ENCODE measurements at places on chromosomes 2 and 18. TPM values are rescaled to one million over a fixed set of nuclear protein-coding genes. Genes with fewer than 3 reads are reported as not detected.

DNA sequence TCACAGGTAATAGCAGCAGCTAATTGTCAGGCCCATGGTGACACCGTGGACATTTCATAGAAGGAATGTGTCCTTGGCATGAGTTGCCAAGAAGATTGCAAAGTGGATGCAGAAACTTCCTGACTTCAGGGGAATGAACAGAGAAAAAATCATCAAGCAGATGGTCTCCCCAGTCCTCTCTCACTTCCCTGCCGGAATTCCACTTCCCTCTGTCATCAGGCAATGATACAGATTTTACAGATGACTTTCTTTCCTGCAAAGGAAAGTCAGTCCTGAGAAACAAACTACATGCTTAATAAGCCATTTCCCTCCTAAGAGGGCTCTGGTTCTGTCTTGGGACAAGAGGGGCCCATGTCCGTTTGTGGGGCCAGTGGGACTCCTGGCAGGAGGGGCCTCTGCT is 45.7 kb downstream of the KCNF1 start:
- no peak for DNase-seq

GRCh38 chr2:53786352-53786704 is 425 bp downstream of the ASB3 start:
- DNase-seq: no peak

DNA sequence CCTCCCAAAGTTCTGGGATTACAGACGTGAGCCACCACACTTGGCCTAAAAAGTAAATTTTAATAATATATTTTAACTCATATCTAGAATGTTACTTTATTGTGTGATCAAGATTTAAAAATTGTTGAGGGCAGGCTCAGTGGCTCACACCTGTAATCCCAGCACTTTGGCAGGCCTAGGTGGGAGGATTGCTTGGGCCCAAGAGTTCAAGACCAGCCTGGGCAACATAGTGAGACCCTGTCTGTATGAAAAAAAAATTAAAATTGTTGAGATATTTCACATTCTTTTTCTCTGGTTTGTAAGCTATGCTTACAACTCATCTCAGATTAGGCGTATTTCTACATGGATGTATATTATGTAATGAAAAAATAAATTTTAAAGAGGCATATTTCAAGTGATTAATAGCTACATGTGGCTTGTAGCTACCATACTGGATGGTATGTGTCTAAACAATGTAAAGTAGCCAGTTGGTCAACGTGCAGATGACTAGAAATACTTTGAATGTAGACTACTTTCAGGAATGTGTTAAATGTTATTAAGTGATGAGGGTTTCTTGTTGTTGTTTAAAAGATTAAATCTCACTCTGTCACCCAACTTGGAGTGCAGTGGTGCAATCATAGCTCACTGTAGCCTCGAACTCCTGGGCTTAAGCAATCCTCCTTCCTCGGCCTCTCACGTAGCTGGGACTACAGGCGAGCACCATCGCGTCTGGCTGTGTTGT is 5.9 kb downstream of the RAB10 start:
- no peak for DNase-seq

- peak; percentile 37 for DNase-seq
Observed at GRCh38 chr2:88199912-88200682, 30.0 kb downstream of the THNSL2 start.

- DNase-seq: no peak
Observed at GRCh38 chr2:189709501-189710221, 35.2 kb downstream of the ANKAR start.

DNA sequence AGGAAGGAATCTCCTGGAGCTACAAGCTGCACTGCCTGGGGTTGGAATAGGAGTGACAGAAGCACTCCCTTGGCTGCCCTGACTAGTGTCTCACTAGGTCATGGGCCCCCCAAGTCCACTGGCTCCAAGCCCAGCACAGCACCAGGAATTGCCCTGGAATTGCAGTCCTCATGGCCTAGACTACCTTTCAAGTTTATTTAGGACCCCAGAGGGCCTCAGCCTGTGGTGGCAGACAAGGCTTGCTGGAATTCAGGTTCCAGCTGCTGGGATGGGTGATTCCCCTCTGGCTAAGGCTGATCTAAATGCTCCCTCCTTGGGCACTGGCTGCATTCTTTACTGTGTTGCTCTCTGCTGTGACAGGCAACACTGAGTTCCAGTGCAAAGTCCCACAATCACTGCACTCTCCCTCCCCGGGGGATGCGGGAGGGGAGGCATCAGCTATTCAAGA is 14.0 kb downstream of the STRADB start:
- peak; percentile 7 for DNase-seq

GRCh38 chr2:217218269-217219163 is 358.7 kb upstream of the TNP1 start:
- DNase-seq: no peak

- DNase-seq: no peak
Observed at GRCh38 chr2:64678771-64679590, 25.3 kb upstream of the SERTAD2 start.

DNA sequence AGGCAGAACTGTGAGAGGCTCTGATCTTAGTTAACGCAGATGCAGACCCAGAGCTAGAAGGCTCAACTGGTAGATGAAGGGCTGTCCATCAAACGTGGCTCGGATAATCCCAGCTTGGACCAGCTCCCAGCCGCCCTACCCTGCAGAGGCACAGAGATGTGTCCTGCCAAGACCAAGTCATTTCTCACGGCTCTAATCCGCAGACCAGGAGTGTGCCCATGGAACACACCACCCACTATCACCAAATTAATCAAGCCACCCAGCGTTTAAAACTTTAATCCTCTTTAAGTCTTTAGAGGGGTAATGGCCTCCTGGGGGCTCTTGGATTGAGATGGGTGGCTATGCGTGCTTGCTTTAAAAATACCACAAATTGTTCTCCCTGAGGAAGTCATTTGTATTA is 17.5 kb downstream of the LYPD1 start:
- no peak for DNase-seq

DNA sequence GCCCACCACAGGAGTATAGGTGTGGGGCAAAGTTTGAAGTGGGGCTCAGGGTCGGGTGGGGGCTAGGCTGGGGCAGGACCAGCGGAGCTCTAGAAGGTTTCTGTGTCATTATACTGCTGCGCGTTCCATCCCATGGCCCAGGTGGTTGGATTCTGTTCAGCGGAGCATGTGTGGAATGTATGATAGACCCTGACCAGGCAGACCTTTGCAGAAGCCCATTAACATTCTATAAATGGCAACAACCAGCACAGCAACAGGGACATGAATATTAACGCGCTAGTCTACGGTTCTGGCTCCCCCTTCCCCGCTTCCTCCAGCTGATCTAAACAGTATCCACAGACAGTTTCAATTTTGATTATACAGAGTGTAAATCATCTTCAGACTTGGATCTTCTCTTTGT is 4.1 kb upstream of the PRKCE start:
- DNase-seq: no peak

- no peak for DNase-seq
Observed at GRCh38 chr2:18949871-18950270, 360.5 kb upstream of the NT5C1B start.

GRCh38 chr18:34624551-34624950 is 85.5 kb upstream of the DTNA start:
- DNase-seq: no peak

- DNase-seq: no peak
Observed at GRCh38 chr2:56287974-56288373, 104.2 kb downstream of the CCDC85A start.

DNA sequence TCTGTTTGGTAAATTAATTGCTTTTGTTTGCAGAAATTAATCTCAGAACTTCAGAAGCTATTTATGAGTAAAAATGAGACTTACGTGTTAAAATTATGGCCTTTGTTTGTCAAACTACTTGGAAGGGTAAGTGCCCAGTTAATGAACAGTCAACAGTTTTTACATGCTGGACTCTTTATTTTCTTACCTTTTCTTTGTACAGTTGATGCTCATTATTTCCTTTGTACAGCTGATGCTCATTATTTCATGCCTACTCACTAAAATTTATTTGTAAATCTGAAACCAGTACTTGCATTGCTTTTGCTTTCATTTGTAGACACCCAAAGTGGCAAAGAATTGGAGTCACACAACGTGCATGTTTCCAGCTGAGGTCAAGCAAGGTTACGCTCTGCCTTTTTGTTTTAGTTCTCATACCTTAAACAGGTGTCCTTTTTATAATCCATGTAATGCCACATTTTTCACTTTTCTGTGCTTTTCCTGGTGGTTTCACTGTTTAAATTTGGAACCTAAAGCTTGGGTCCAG is 13.3 kb downstream of the RIF1 start:
- DNase-seq: no peak

DNA sequence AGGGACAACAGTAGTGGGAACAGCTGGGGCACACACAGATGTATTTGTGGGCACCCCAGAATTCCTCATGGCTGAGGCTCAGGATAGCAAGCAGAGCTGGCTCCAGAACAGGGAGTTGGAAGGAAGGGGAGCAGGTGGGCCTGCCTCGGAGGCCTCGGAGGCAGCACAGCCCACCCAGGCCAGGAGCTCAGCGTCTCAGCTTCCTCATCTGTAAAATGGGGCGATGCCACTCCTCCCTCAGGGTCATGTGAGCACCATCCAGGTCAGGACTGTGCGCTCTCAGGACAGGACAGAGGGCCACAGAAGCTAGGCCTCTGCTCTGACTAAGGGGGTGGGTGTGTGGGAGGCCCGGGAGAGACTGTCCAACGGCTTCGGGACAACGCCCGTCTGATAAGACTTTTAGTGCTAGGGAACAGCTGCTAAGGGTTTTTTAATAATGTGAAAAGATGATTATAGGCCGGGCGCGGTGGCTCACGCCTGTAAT is 106.2 kb downstream of the HDAC4 start:
- no peak for DNase-seq

GRCh38 chr18:49071317-49071716 is 120.6 kb upstream of the SMAD7 start:
- DNase-seq: no peak

DNA sequence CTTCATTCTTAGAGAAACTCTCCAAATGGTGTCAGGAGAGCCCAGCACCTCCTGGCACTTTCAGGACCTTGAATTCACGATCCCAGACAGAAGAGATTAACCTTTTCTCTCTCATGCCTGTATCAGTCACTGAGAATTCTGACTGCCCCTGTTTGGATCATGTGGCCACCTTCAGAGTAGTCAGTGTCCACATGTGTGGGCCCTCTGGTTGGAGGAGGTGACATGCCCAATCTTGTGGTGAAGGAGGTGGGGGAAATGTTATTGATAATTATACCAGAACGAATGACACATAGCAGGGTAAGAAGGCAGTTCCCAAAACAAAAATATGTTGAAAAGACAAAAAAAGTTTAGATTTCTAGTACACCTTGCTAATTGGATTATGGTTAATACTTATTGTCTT is 31.7 kb downstream of the UBXN4 start:
- no peak for DNase-seq

GRCh38 chr2:69033461-69034095 is 20.6 kb downstream of the ANTXR1 start:
- DNase-seq: no peak

DNA sequence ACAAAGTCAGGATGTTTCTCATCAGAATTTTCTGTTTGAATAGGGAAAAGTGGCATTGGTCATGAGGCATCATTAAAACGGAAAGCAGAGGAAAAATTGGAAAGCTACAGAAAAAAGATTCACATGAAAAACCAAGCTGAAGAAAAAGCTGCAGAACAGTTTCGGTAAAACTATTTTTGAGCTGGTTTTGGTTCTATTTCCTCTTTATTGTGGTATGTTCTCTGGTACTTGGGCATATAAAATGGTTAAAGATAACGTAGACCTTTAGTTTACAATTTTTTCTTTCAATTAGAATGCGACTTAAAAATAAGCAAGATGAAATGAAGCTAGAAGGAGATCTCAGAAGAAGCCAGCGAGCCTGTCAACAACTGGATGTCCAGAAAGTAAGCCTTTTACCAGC is 7.6 kb downstream of the GPATCH11 start:
- no peak for DNase-seq

DNA sequence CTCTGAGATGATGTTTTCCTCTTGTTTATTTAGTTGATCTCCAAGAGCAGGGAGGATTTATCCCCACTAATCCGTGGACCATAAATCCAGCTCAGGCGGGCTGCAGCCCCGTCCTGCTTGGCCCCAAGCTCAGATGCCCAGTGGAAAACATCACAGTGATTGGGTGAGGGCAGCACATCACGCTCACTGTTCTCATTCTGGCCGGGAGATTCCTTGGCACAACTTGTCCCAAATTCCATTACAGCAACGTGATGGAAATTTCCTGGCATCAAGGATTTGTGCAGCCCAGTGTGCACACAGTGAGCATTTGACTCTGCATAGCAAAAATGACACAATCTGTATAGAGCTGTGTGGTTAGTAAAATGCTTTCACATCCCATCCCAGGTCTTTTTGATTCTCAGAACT is 96.8 kb downstream of the VAPA start:
- peak; percentile 97 for DNase-seq

DNA sequence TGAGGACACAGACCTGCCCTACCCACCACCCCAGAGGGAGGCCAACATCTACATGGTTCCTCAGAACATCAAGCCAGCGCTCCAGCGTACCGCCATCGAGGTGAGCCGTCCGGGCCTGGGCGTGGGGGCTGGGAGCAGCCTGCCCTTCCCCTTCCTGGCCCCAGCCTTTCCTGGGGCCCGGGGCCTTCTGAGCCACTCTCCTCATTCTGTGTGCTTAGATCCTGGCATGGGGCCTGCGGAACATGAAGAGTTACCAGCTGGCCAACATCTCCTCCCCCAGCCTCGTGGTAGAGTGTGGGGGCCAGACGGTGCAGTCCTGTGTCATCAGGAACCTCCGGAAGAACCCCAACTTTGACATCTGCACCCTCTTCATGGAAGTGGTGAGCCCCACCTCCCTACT is 157.9 kb downstream of the DYSF start:
- no peak for DNase-seq

GRCh38 chr18:48565105-48565504 is 26.3 kb downstream of the CTIF start:
- DNase-seq: no peak

- no peak for DNase-seq
Observed at GRCh38 chr2:237486334-237486818, 675 bp upstream of the MLPH start.

GRCh38 chr18:65859075-65859474 is 108.3 kb downstream of the CDH7 start:
- no peak for DNase-seq

Gene MPHOSPH10
- 29.9 TPM for total RNA-seq

Gene MDH1B
- total RNA-seq: 6.3 TPM

Gene TNFAIP6
- total RNA-seq: 13.7 TPM

Gene TBC1D8
- total RNA-seq: 16.1 TPM

Gene MAB21L4
- 1.9 TPM for total RNA-seq

Gene TYMS
- total RNA-seq: 6.0 TPM

Gene HTRA2
- total RNA-seq: 49.4 TPM

Gene NPHP1
- 14.7 TPM for total RNA-seq

Gene CYTIP
- total RNA-seq: 18.8 TPM

Gene VWA3B
- 6.7 TPM for total RNA-seq

Gene CYS1
- total RNA-seq: 13.2 TPM

Gene STK17B
- total RNA-seq: 33.5 TPM

Data from umbilical cord (tissue), 2 donors.